Stimulated activated CD8-positive, alpha-beta memory T cell treated with anti-CD3 and anti-CD28 coated beads, Interleukin-4, amount 100 ng/mL, for 4 hours (primary cell): ENCODE measurements at places on chromosomes 7 and 10.

- no peak for DNase-seq
Measured at GRCh38 chr10:62980687-62981086, 152.4 kb upstream of the NRBF2 start.

GRCh38 chr10:99540657-99541531 lies 8.2 kb downstream of the NKX2-3 start:
- no peak for DNase-seq

DNA sequence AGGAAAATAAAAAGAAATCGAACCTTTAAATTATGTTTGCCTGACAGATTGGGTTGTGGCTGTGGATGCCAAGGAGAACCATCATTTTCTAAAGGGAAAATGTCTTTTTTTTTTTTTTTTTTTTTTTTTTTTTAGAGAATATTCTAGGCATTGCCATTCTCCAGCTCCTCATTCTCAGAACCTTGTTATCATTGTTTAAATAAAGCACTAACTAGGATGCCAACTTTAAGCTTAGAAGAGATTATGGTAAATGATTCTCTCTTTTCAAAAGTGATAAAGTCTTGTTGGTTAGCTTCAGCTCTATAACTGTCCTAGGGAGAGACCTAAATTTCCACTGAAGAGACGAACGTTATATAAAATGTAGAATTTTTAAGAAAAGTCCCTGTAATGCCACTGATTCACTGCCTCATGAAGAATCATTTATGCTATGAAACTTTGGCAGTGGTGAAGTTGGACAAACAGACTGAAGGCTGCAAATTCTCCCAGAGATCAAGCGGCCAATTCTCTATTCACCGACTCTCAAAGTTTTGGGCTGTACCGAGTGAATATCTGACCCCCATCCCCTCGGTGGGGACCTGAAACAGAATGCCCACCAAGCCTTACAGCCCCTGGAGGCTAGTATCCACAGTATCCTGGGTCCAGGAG lies 207.9 kb upstream of the PITRM1 start:
- DNase-seq, result no peak

- no peak for DNase-seq
Measured at GRCh38 chr7:151657173-151657572, 137.5 kb upstream of the RHEB start.

DNA sequence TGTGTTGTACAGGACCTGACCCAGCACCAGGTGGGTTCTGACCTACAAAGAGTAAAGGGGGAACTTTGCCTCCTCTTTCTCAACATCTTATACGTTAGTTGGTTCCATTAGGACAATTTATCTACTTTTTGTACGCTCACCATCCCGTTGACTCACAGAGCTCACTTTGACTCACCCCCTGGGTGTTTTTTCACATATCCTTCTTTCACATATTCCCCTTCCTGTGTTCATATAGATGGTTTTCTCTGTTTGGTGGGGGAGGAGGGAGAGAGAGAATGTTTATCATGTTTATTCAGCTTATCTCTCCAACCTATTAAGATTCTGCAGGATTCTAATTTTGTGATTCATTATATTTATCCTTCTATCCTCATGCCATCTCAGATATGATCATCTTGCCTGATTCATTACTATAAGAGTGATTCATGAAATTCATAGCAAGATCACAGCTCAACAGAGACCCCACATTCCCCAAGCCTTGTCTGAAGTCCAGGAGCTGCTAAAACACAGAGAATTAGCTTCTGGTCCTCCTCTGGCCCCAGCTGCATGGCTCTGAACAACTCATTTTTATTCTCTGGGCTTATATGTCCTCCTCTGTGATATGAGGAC lies 37.2 kb downstream of the PRSS2 start:
- DNase-seq, result no peak

DNA sequence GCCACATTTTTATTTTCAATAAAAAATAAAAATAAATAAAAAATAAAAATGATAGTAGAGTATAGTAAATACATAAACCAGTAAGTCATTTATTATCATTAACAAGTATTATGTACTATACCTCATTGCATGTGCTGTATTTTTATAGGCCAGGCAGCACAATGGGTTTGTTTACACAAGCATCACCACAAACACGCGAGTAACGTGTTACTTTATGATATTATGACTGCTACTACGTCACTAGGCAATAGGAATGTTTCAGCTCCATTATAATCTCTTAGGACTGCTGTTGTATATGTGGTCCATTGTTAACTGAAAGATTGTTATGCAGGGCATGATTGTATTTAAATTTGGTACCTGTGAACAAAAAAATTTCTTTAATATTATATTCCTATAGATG lies 20.8 kb upstream of the SDHAF3 start:
- no peak for DNase-seq

GRCh38 chr7:18740579-18740988 lies 245.0 kb downstream of the HDAC9 start:
- DNase-seq, result no peak
